ENCODE measurements at places on chromosomes 13 and 19.
A peak's percentile ranks its signal among the peaks of the same experiment; 100 is the strongest.

DNA sequence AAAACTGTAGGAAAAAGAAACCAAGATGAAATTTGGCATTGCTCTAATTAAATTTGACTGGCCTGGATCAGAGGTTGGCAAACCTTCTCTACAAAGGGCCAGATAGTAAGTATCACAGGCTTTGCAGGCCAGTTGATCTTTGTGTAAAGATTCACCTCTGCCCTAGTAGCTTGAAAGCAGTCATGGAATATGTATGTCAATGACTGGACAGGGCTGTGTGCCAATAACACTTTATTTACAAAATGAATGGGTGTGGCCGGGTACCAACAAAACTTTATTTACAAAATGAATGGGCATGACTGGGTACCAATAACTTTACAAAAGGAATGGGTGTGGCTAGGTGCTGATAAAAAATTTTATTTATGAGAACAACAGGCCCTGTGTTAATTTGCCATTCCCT lies 20.0 kb downstream of the SIN3B start:
- no peak for DNase-seq

DNA sequence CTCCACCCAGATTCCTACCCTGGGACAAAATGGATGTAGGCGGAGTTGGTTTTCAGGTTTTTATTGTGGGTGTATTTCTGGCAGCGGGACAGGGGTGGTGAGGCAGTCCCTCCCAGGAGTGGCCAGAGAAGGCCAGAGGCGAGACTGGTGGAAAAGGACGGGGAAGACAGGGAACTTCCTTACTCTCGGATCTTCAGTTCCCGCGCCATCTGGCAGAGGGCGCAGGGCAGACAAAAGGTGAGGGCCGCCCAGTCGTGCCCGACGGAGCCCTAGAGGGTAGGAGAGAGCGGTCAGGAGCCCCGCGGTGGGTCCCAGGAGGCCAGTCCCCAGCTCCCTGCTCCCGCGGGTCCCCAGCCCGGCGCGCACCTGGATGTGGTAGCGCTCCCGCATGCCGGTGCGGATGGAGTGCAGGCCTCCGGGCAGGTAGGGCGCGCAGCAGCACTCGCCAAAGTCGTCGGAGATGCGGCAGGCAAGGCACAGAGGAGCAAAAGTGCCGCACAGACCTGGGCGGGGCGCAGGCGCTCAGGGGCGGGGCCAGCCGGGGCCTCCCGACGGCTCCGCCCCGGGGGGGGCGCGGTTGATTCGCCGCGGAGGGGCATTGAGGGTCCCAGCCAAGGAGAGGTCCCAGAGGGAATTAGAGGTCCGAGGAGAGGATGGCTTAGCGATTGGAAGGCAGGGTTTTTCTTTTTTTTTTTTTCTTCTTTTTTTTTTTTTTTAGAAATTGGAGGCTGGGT lies 3.0 kb downstream of the CNFN start:
- peak; percentile 40 for DNase-seq

DNA sequence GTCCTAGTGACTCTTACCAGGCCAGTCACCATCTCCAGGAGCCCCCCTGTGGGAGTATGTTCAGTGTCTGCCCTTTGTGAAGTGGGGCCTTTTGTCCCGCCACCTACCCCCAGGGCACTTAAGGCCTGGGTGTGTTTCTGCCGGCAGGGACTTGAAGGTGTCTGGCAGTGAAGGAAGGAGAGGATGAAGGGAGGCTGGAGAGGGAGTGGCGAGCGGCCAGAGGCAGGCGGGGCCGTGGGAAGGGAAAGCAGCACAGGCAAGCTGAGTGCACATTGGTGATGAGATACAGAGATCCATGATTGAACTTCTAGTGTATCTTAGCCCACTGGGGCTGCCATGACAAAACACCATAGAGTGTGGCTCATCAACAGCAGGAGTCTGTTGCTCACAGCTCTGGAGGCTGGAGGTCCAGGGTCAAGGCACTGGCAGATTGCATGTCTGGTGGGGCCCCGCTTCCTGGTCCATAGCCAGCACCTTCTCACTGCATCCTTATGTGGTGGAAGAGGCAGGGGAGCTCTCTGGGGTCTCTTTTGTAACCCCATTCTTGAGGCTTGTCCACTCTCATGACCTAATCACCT lies 17.5 kb downstream of the CUL4A start:
- DNase-seq: no peak

DNA sequence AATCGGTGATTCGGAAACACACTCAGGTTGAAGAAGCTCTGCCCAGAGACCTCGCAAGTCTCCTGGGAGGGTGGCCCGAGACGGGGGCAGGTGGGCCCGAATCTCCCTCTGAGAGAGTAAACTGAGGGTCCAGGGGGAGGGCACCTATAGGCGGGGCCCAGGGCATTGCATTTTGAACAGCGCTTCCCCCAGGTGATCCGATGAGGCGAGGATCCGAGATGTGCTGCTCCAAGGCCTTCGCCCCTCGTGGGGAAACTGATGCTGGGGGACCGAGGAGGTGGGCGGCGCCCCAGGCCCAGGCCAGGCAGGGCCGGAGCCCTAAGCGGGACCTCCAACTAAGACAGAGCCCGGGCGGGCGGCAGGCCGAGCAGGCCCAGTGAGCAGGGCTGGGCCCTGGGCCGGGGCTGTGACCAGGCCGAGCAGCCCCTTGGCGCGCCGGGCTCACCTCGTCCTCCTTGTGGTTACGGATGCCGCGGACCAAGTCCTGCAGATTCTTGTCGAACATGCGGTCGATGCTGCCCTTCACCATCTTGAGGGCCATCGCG lies 500 bp downstream of the AP3D1 start:
- no peak for DNase-seq

DNA sequence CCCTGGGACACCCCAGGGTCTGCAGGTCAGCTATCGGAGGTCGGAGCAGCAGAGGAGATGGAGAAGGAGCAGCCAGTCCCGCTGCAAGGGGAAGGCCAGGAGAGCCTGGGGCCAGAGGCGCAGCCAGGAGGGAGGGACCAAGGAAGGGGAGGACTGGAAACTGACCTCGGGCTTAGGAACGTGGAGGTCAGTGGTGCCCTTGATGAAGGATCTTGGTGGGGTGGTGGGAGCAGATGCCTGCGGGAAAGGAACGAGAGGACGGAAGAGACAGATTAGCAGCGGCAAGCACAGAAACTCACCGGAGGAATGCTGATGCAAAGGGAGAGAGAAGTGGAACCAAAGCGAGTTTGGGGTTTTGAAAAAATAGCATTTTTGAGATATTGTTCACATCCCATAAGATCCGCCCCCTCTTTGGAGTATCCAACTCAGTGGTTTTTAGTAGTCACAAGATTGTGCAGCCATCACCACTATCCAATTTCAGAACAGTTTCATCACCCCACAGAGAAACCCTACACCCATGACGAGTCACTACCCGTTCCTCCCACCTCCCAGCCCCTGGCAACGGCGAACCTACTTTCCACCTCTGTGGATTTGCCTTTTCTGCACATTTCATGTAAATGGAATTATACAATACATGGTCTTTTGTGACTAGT lies 22.1 kb downstream of the PLEKHF1 start:
- DNase-seq: peak; percentile 95

GRCh38 chr13:41520016-41520659 lies 62.8 kb downstream of the RGCC start:
- DNase-seq: peak; percentile 21

DNA sequence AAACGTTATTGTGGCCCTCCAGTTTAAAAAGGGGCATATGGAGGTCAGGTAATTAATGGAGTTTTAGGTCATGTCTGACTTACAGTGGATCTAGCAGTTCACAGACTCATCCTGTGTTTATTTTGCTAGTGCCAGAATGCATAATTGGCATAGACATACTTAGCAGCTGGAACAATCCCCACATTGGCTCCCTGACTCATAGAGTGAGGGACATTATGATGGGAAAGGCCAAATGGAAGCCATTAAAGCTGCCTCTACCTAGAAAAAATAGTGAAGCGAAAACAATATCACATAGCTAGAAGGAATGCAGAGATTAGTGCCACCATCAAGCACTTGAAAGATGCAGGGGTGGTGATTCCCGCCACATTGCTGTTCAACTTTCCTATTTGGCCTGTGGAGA lies 610.7 kb downstream of the SLITRK5 start:
- DNase-seq: no peak

GRCh38 chr13:93147298-93147645 lies 79.3 kb upstream of the GPC6 start:
- no peak for DNase-seq

- no peak for DNase-seq
These were observed 114.4 kb upstream of the IRS2 start for GRCh38 chr13:109900741-109901140.

GRCh38 chr13:97021241-97021640 lies 27.0 kb upstream of the OXGR1 start:
- no peak for DNase-seq

DNA sequence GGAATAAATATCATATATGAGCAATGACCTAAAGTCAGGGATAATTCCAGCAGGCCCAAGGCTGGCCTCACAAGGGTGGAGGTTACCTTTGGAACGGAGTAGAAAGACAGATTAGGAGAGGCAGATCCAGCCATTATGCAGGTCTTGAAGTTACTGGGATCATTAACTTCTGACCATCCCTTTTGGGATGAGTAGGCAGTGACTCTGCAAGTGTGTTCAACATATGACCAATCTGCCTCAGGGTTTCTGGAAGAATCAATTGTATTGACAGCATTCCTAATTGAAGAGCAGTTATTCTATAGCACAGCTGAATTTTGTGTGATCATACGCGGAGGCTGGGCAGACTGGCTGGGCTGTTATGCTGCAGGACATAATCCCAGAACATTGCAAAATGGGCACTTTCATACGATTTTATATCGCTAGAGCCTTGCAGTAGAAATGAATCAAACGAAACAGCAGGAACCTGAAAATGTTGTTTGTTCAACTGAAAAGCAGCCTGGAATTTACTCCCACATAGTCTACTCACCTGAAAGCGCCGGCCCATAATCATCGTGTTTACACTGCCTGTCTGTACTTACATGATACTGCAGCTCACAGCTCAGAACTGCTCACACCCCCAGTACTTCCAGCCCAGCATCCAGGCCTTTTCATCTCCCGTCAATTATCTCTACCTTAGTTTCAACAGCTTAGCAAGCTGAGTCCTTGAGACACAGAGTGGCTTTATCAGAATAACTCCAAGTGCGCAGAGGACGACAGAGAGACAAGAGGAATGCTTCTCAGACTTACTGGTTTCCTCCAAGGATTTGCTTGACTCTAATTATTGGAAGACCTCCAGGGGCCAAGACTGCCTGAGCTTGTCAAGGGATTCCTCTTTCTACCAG lies 556.1 kb downstream of the EFNB2 start:
- peak; percentile 82 for DNase-seq

- no peak for DNase-seq
These were observed 86.1 kb downstream of the DHRS12 start for GRCh38 chr13:51717786-51718398.

DNA sequence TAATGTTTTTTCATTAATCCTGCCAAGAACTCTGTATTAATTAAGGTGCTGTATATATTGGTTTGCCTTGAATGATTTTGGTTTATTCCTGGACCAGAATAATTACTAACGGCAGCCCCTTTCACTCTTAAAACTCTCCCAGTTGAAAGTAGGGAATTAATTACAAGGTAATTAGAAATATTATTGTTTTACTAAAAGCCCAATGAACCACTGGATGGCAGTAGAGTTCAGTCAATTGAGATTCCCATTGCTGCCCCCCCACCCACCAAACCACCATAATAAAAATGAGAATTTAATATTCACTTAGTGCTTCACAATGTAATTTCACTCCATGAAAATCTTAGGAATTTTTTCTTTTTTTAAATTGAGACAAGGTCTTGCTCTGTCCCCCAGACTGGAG lies 13.7 kb downstream of the WBP4 start:
- peak; percentile 29 for DNase-seq

- DNase-seq: peak; percentile 78
These were observed 74.7 kb upstream of the TEX29 start for GRCh38 chr13:111245576-111246384.

DNA sequence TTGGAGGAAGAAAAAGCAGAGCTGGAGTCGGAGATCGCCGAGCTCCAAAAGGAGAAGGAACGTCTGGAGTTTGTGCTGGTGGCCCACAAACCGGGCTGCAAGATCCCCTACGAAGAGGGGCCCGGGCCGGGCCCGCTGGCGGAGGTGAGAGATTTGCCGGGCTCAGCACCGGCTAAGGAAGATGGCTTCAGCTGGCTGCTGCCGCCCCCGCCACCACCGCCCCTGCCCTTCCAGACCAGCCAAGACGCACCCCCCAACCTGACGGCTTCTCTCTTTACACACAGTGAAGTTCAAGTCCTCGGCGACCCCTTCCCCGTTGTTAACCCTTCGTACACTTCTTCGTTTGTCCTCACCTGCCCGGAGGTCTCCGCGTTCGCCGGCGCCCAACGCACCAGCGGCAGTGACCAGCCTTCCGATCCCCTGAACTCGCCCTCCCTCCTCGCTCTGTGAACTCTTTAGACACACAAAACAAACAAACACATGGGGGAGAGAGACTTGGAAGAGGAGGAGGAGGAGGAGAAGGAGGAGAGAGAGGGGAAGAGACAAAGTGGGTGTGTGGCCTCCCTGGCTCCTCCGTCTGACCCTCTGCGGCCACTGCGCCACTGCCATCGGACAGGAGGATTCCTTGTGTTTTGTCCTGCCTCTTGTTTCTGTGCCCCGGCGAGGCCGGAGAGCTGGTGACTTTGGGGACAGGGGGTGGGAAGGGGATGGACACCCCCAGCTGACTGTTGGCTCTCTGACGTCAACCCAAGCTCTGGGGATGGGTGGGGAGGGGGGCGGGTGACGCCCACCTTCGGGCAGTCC lies 5.0 kb downstream of the FOSB start:
- DNase-seq: no peak

GRCh38 chr13:22256111-22256639 lies 585.3 kb downstream of the FGF9 start:
- no peak for DNase-seq

DNA sequence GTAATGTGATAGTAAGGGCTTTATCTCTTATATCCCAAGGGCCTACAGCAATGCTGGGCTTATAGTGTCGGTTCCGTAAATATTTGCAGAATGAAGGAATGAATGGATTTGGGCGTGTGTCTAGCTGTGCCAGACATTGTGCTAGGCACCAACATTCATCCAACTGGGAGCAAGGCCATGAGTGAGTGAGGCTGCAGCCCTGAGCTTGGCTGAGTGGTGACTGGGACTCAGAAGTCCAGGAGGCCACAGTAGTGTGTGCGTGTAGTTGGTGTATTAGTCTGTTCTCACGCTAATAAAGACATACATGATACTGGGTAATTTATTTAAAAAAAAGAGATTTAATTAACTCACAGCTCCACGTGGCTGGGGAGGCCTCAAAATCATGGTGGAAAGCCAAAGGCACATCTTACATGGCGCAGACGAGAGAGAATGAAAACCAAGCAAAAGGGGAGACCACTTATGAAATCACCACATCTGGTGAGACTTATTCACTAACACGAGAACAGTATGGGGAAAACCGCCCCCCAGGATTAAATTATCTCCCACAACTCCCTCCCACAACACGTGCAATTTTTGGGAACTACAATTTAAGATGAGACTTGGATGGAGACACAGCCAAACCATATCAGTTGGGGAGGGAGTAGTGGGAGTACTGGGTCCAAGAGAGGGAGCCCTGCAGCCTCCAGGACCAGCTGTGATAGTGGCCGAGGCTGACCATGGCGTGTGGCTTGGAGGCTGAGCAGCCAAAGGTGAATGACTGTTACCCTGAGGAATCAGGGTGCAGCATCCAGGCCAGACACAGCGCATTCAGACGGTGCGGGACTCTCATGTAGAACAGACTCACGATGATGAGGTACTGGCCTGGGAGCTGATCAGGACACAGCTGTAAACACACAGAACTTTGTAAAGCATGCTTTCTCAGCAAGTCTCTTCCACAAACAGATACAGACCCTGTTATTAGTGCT lies 104.6 kb downstream of the TEX26 start:
- DNase-seq: no peak

Data from fibroblast of skin of right quadriceps (primary cell).